ENCODE measurements at places on chromosomes 5 and 9.

- no peak for DNase-seq
Observed at GRCh38 chr5:16536246-16536645, 70.6 kb upstream of the ZNF622 start.

- no peak for DNase-seq
Observed at GRCh38 chr9:89470224-89470839, 27.6 kb downstream of the SEMA4D start.

DNA sequence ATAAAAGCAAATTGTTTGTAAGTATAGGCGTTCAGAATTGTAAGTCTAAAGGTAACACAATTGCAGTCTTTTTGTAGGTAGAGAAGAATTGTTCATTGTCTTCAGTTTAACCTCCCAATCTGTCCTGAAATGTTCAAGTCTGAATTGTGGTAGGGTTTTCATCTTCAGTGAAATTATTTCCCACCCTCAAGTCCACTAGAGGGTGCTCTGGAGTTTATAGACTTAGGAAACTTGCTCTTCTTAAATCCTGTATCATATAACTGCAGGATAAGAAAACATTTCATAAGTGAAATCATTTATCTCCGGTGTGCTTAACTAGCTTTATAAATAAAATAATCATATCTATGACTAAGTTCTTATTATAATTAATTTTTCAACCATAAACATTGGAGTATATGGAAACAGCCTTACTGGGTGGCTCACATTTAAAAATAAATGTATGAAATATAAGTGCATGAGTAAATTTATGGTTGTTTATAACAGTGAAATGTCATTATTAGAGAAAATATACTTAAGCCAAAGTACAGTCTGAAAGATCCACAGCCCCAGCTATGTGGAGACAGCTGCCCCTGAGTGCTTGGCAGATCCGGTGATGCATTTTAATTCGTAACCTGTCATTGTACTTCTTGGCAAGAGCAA lies 182.4 kb upstream of the OTULINL start:
- DNase-seq, result peak; percentile 76

GRCh38 chr9:21172156-21172555 lies 5.7 kb upstream of the IFNA21 start:
- DNase-seq, result no peak

DNA sequence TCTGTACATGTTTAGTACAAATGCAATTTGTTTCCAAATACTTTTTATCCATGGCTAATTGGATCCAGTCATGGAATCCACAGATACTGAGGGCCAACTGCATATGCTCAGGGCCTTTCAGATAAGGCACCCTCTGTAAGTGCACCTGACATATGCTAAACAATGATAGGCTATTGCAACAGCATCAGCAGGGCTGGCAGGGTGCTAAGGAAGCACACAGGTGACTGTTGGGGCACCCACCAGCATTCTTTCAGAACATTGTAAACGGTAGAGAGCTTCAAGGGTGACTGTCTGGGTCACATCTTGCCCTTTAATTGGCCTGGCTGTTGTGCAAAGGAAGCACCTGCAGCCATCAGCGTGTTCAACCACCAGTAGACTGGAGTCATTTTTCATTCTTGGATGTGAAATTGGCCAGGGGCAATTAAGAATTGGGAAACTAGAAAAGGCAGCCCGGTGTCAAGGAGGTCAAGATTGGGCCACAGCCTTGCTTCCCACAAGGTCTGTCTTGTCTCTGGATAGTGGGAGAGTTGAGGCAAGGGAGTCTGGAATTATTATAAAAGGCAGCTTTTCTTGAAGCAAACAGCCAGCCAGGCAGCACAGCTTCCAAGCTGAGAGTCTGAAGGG lies 129.3 kb upstream of the RAI14 start:
- no peak for DNase-seq

DNA sequence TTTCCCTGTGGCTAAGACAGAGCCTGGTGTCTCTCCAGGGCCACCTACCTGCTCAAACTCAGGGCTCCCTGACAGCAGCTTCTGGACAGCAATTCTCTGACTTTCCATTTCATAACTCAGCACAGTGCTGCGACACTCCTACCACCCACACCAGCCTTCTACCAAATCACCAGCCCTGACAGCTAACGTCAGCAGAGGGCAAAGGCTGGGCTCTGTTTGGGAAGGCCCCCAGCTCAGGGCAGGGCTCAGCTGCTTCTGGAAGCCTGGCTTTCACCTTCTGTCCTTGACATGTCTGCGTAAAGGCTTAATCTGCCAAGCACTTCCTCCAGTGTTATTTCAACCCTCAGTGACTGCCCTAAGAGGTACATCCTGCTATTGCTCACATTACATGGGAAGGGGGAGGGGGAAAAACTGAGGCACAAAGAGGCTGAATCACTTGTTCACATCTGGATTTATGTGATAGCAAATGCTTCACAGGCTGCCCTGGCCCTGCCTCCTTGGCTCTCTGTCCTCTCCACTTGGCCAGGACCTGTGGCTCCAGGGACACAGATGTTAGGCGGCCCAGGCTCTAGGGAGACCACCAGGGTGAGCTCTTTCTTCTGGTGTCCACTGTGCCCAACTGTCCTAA lies 102.5 kb upstream of the PANK3 start:
- DNase-seq, result no peak

All from Karpas-422 (cell line).